GM23248 (cell line): ENCODE measurements at places on chromosomes 2 and 18. TPM values are rescaled to one million over a fixed set of nuclear protein-coding genes. Genes with fewer than 3 reads are reported as not detected.
A peak's percentile ranks its signal among the peaks of the same experiment; 100 is the strongest.

GRCh38 chr2:86296947-86297346 lies 40.5 kb downstream of the REEP1 start:
- no peaks in the 10 kb centered on the region for H3K4me1 ChIP-seq
- H3K27ac ChIP-seq = no peak overlapping the region
- no peak for DNase-seq

- peaks cover 21% of the 10 kb centered on the region for H3K4me1 ChIP-seq
- no peak overlapping the region for H3K27ac ChIP-seq
- H3K27me3 ChIP-seq = no peaks in the 10 kb centered on the region
- H3K4me3 ChIP-seq = no peak overlapping the region
- no peaks in the 10 kb centered on the region; the same call in 1 of the 2 replicates for H3K36me3 ChIP-seq
- DNase-seq = no peak
Observed at GRCh38 chr2:233410196-233410760, 56.0 kb downstream of the DGKD start.

DNA sequence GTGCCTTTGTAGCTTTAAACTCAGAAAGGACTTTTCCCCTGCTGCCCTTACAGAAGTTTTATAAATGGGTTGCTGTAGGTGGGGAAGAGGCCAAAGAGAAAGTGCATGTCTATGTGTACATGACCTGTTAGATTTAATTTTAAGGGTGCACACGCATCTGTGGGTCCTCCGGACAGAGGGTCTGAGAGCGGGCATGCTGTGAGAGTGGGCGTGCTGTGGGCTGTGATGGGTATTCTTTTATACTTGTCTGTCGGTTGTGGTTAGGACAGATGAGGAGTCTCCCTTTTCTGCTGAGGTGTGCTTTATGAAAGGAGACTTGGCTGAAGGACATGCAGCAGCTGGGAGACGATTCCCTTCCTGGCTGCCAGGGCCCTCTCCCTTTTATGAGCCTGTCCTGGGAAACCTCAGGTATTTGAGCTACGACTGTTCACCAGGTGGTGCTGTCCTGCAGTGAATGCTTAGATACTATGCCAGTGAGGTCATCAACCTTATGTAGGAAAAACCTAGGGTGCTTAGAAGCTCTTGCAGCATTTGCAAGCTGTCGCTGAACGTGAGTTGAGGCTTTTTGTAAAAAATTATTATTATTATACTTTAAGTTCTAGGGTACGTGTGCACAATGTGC lies 67.5 kb downstream of the TANC1 start:
- no peaks in the 10 kb centered on the region for H3K36me3 ChIP-seq
- no peak overlapping the region for H3K4me3 ChIP-seq
- peaks cover 11% of the 10 kb centered on the region for H3K4me1 ChIP-seq
- DNase-seq = peak; percentile 39
- no peaks in the 10 kb centered on the region for H3K27me3 ChIP-seq

GRCh38 chr18:77528872-77529271 lies 279.2 kb downstream of the GALR1 start:
- no peaks in the 10 kb centered on the region for H3K36me3 ChIP-seq
- no peak overlapping the region for H3K4me3 ChIP-seq
- H3K4me1 ChIP-seq = no peaks in the 10 kb centered on the region
- no peak for DNase-seq
- H3K27ac ChIP-seq = no peak overlapping the region

Gene HRH4
- total RNA-seq = not detected in 2 replicates

Gene IL36G
- total RNA-seq = not detected in 2 replicates

GRCh38 chr18:35158728-35159450 lies 81.9 kb upstream of the ZNF397 start:
- H3K36me3 ChIP-seq = no peaks in the 10 kb centered on the region
- no peak overlapping the region for H3K27ac ChIP-seq
- no peak overlapping the region for H3K4me3 ChIP-seq
- no peaks in the 10 kb centered on the region for H3K4me1 ChIP-seq
- 0 out of 2 replicates have a peak, but pooled peaks cover 2% of the 10 kb centered on the region for H3K27me3 ChIP-seq

Gene CTDP1
- total RNA-seq = 21.1 and 26.0 TPM in 2 replicates

Gene MYO5B
- not detected in 2 replicates for total RNA-seq

GRCh38 chr2:1339388-1340140 lies 73.7 kb upstream of the TPO start:
- H3K4me1 ChIP-seq = no peaks in the 10 kb centered on the region
- H3K27me3 ChIP-seq = no peaks in the 10 kb centered on the region
- H3K4me3 ChIP-seq = no peak overlapping the region
- no peak for DNase-seq

- no peaks in the 10 kb centered on the region for H3K4me1 ChIP-seq
- H3K27ac ChIP-seq = no peak overlapping the region
- no peak overlapping the region for H3K4me3 ChIP-seq
- no peak for DNase-seq
Observed at GRCh38 chr18:59303656-59304195, 14.7 kb downstream of the CPLX4 start.
